Kidney epithelial cell (primary cell): ENCODE measurements at places on chromosomes 11 and 22. TPM values are rescaled to one million over a fixed set of nuclear protein-coding genes. Genes with fewer than 3 reads are reported as not detected.
A peak's percentile ranks its signal among the peaks of the same experiment; 100 is the strongest.

DNA sequence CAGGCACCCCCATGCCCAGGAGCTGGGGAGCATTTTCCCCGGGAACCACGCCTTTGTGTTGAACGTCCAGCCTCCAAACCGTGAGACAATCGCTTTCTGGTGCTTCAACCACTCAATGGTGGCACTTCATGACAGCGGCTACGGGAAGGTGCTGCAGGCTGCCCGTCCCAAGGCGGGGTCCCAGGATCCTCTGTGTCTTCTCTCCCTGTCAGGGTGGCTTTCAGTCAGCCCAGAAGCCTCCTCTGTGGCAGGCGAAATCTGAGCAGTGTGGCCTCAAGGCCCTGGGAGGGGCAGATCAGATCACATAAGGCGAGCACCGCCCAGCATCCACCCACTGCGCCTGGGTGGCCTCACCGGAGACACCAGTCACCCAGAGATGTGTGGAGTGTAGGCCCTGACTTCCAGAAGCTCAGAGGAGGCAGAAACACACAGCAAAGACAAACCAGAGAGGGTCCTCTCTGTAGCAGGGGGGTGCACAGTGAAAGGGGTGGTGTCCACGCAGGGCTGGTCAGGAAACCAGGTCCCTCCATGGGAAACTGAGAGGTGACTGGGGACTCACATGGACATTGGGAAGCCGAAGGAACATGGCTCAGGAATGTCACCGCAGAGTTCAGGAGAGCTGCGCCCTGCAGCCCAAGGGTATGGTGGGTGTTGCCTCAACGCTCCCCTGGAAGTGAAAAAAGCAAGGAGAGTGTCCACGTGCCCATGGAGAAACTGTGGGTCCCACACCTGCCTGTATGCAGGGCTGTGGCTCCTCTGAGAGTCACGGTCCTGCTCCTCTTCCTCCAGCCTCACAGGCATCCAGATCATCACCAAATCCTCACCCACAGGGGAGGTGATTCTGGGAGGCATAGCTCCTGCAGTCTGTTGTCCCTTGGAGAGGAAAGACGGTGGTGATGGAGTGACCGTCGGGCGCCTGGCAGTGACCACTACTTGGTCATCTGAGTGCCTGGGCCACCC lies 1420.7 kb downstream of the TBC1D22A start:
- no peak for DNase-seq

- DNase-seq: no peak
Observed at GRCh38 chr22:19917389-19918138, 24.0 kb upstream of the COMT start.

GRCh38 chr11:108286956-108287355 lies 64.1 kb downstream of the ATM start:
- DNase-seq: no peak

- DNase-seq: no peak
Observed at GRCh38 chr22:50314081-50314454, 6.6 kb upstream of the PLXNB2 start.

DNA sequence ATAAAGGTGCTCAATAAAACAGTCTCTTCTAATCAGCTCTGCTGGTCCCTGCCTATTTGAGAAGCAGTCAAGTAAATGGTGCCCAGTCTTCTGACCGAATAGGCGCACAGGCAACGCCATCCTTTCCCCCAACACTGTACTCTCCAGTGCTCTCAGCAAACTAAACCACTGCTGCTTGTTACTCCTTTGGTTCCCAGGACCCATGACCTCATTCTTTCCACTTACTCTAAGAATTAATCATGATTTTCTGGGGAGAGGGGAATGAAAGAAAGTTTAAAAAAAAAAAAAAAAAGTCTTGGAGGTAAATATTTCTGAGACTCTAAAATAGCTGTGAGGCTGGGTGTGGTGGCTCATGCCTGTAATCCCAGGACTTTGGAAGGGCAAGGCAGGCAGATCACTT lies 63.7 kb downstream of the SGSM3 start:
- no peak for DNase-seq

- DNase-seq: no peak
Observed at GRCh38 chr11:102268985-102269470, 48.3 kb upstream of the BIRC3 start.

GRCh38 chr11:20760811-20761210 lies 91.4 kb downstream of the NELL1 start:
- no peak for DNase-seq

- no peak for DNase-seq
Observed at GRCh38 chr11:8806974-8807373, 104.0 kb upstream of the AKIP1 start.

DNA sequence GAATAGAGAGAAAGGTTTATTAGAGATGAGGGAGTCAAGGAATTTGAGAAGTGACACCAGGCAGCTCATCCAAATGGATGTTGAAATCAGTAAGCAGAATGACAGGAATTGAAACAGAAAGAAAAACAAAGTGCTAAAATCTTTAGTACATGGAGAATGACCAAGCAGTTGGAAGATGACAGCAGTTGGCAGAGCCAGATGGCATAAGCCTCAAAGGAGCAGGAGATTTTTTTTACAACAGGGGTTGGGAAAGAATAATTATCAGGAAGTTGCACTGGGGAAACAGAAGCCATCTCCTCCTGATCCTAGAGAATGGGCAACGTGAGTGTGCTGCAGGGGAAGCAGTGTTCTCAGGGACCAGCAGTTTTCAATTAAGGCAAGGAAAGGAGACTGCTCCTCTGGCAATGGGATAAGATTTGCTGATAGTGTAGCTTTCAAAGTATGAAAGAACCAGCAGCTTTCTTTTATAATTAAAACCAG lies 28.9 kb downstream of the RAB39A start:
- no peak for DNase-seq

DNA sequence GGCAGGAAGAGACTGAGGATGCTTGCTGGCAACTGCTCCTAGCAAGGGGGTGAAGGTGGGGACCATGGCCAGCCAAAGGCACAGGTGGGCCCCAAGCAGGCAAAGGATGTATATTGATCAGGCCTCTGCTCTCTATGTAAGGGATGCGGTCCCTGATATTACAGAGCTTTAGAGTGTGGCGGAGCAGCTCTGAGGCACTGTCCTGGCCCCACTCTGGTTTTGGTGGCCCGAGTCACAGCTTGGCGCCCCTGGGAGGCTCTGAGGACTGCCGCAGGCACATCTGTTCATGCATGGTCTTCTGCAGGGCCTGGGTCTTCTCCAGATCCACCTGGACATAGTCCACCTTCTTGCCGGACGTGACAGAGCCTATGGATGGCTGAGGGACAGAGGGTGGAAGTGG lies 45.5 kb downstream of the GAB4 start:
- DNase-seq: no peak

GRCh38 chr11:569158-569885 lies 6.9 kb upstream of the PHRF1 start:
- no peak for DNase-seq

DNA sequence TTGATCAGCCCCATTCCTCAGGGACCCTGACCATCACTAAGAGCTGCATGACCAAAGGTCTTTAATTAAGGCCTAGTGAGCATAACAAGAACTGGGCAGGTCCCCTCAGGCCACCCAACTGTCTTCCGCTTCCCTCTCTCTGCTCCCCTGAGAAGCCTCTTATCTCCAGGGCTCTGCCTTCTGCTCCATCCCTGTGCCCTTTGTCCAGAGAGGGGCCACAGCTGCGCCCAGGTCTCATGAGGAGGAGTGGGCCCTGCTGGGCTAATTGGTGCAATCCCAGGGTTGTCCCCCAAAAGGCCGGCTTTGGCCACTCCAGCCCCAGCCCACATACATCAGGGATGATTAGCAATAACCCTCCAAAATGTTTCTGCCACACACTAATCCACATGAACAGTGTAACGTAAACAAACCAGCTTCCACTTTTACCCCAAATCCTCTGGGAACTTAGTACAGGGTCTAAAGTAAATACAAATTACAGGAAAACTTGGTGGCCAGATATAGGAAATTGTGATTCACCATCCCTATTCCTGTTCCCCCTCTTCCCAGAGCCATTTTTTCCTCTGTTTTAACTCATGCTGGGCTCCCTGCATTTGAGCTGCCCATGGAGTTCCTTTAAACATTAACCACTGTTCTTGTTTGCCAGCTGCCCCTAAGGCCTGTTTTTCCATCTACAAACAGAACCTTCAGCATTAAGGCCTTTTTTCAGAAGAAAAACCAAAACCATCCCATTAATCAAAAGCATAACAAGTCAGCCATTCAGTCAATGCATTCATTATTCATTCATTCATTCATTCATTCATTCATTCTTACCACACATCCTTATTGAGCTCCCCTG lies 34.6 kb upstream of the CAVIN3 start:
- peak; percentile 10 for DNase-seq

GRCh38 chr11:70156291-70157037 lies 46.6 kb upstream of the FADD start:
- DNase-seq: no peak

- no peak for DNase-seq
Observed at GRCh38 chr11:36586543-36586942, 7.8 kb upstream of the IFTAP start.

GRCh38 chr11:44753961-44754645 lies 27.3 kb downstream of the TSPAN18 start:
- DNase-seq: no peak

DNA sequence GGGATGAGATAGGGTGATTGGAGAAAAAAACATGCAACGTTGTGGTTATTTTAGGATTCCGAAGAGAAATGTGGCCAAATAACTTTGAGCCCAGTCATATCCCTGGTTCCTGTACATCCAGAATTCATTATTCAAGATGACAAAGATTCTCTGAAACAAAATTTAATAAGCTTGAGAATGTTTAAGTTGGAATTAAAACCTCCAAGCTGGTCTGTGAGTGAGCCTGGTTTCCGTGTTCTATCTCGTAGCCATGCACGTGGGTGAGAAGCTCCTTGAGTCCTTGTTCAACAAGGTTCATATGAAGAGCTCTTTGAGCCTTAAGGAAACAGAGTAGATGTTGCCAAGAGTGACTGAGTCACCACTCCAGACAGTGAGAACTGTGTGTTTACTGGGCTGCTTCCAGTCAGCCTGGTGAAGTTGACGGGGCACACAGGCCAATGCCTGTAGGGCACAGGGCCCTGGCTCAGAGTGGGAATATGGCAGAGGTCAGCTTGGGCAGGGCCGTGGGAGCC lies 206.5 kb downstream of the NAV2 start:
- peak; percentile 80 for DNase-seq

DNA sequence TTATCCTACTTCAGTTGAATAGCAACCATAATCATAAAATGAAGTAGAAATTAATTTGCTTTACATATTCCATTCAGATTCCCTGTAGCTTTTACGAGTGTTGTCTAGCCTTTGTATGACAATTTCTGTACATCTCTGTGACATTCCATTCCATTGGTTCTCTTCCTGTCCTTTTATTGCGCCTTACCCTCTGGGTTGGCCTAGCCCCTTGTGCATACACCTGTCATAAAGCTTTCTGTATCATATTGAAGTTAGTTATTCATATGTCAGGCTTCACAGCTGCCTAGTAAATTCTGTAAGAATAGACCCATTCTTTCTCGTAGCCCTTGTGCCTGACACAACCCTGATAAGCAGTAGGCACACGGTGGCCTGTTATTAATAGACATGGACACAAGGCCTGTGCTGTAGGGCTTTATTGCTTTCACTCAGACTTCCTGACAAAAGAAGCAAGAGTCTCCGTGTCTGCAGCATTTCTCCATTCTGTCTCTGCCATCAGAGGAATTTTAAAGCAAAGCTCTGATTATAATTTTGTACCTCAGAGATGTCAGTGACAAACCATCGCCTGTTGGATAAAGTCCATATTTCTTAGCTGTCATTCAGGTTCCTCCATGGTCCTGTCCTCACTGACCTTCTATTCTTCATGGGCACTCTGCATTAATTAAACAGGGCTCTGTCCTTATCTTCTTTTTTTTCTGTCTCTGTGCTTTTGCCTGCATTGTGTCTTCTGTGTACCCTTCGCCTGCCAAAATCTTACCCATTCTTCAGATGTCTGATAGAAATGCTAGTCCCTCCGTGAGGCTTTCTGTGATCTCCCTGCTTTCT lies 49.4 kb downstream of the BID start:
- DNase-seq: no peak

DNA sequence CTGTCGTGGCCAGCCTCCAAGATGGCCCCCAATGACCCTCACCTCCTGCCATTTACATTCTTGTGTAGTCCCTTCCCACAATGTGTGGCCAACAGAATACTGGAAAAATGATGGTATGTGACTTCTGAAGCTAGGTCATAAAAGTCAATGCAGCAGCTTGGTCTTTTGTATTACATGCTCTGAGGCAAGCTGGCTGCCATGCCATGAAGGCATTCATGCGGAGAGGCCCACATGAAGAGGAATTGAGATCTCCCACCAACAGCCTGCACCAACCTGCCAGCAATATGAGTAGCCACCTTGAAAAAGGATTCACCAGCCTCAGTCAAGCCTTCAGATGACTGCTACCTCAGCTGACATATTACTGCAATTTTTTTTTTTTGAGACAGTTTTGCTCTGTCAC lies 4.6 kb downstream of the MRTFA start:
- no peak for DNase-seq

DNA sequence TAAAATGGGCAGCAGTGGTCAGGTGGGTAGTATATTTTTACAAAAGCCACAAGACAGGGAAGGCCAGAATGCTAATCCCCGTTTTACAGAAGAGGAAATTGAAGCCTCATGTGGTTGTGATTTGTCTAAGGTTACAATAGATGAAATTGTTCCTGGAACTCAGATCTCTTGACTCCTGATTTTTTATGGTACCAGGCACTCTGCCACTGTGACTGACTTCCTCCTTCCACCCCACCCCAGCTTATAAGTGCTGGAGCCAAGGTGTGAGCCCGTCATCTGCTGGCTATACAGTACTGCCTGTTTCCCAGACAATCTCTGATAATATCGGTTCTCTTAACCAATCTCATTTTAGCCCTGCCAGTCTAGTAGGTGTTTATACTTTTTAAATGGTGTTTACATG lies 1.9 kb downstream of the SLC5A1 start:
- no peak for DNase-seq

DNA sequence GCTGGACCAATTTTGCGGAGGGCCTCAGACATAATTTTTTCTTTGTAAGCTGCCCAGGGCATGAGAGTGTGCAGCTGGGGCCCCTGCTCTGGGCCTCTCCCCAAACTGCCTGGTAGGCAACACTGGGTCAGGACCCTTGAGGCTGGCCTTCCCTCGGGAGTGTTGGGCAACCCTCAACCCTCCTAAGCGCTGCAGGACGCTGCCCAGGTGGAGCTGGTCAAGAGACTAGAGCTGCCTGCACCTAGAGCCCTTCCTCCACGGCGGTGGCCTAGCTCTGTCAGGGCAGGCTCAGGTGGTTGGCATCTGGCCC lies 505 bp upstream of the TMEM132A start:
- DNase-seq: no peak

PRSS23 gene
- 38.5 and 56.6 TPM in 2 replicates for total RNA-seq

CAPN5 gene
- 7.8 and 9.7 TPM in 2 replicates for total RNA-seq

GSTT2 gene
- 0.50 and 1.2 TPM in 2 replicates for total RNA-seq

GAL gene
- 16.1 and 20.8 TPM in 2 replicates for total RNA-seq

MUC2 gene
- not detected in 2 replicates for total RNA-seq

TSGA10IP gene
- total RNA-seq: not detected in 2 replicates

OR52E5 gene
- total RNA-seq: not detected in 2 replicates

UCP2 gene
- total RNA-seq: 13.0 and 18.5 TPM in 2 replicates

CBX7 gene
- total RNA-seq: 2.9 and 3.1 TPM in 2 replicates

THY1 gene
- 5.4 and 9.7 TPM in 2 replicates for total RNA-seq

PDE2A gene
- total RNA-seq: 4.3 and 6.0 TPM in 2 replicates

MARK2 gene
- 40.1 and 45.2 TPM in 2 replicates for total RNA-seq

MAJIN gene
- 0.17 and 0.68 TPM in 2 replicates for total RNA-seq

NAP1L4 gene
- 109 and 121 TPM in 2 replicates for total RNA-seq

OR8G1 gene
- not detected in 2 replicates for total RNA-seq
